ENCODE measurements at places on chromosomes 1 and 21.

DNA sequence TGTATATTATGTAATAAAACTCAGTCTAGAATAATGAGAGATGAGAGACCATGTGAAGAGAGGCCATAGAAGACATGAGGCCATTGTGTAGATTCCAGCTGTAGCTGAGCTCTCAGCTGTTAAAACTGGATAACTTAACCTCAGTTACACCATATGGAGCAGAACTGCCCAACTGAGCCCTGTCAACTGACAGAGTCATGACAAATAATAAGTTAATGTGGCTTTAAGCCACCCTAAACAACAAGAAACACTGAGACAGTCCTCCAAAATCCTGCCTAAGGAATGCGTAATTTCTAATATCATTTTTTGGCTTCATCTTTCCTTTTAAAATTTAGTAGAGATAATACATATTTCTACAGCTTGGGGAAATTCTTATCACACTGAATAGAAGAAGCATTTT lies 580.0 kb upstream of the RGS18 start:
- no peak for DNase-seq

- DNase-seq, result no peak
Measured at GRCh38 chr1:156508205-156508954, 7.8 kb upstream of the MEF2D start.

GRCh38 chr1:30275926-30276764 lies 447.2 kb downstream of the MATN1 start:
- DNase-seq, result no peak

- no peak for DNase-seq
Measured at GRCh38 chr1:241776911-241777310, 71.1 kb upstream of the EXO1 start.

DNA sequence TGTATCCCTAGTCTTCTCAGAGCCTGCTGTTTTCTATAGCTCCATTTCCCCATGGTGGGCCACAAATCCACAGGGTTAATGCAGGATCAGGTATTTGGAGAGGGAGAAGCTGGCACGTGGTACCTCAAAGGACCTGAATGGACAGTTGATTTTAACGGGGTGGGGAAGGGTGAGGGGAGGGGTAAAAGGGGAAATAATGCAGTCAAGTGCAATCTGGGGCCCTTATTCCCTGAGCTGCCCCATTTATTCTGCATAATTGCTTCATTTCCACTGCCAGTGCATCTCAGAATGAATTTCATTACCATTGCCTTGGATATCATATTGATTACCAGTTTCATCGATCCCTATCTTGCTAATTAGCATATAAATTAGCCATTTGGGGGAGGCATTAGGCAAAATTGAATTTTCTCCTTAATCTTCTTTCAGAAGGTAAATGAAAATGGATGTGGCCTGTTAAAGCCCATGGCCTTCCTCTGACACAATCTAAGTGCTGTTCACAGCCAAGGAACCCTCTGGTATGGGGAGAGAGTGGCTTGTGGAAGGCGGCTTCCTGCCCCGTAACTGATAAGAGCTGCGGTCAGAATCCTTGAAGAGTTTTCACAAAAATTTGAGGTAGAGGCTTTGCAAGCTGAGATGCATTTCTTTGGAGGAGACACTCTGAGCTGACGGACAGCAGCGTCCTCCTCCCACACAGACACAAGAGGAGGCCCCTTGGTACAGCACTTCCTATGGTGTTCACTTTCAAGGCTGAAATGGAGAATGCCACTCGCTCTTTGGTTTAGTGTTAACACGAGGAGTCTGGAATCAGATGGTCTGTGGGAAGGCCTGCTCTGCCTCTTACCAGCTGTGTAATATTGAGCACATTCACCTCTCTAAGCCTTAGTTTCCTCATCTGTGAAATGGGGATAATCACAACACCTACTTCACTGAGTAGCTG lies 34.4 kb downstream of the PHC2 start:
- no peak for DNase-seq

DNA sequence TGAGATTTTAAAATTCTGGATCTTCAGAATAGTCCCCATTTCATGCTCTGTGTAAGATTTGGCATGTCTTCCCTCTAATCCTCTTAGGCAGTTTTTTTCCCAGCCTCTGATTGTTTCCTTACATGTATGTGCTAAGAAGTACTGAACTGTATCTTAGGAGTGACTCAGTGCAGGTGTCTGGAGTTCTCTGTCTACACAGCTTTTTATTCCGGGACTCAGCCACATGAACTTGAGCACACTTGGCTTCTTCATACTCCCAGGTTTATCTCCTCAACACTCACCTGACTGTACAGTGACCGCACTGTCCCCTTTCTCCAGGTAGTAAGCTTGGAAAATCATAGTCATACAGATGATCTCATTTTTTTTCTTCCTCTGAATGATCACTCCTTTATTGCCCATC lies 50.7 kb downstream of the SYT14 start:
- DNase-seq, result no peak

DNA sequence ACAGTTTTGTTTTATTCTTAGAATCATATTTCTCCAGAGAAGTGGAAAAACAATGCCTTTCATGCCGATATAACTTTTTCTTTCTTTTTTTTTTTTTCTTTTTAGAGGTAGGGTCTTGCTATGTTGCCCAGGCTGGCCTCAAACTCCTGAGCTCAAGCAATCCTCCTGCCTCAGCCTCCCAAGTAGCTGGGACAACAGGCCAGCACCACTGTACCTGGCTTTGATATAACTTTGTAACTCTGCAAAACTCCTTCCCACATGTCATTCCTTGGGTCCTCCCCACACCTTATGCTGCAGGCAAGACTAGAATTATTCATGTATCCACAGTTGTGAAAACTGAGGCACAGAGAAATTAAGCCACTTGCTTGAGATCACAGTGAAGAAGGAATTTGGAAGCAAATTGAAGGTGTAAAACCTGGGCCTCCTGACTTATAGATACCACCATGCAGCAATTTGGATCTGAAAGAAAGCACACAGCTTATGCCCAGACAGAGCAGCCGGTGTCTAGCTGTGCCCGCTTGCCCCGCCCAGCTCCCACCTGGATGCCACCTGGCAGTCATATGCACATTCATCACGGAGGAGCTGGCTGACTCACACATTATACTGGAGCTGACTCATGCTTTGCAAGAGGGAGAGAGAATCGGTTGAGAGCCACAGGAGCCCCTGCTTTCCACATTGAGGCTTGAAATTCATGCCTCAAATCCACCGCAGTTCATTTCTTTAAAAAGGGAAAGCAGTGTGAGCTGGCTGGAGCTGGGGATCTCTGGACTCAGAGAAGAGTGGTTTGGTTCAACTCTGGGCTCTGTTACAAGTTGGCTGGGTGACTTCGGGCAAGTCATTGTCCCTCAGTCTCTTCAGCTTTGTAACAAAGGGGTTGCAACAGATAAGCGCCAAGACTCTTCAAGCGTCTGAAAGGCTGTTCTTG lies 8.3 kb upstream of the SLC2A1 start:
- peak; percentile 94 for DNase-seq

GRCh38 chr1:207112616-207113296 lies 8.7 kb downstream of the C4BPA start:
- DNase-seq, result no peak

DNA sequence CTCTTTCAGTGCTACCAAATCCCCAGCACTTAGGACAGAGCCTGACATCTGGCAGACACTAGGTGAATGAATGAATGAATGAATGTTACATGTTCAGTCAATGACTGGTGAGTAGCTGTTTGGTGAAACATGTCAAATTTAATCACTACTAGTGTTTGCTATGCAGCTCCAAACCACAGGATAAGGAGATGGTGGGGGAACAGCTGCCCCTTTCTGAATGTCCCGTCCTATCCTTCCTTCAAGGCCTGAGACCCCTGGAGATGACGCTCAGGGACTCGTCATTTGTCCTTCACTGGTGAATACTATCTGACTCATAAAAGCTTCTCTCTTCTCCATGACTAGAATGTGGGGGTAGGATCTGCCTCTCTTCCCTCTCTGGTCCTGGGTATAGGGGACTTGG lies 175.4 kb downstream of the HIVEP3 start:
- DNase-seq, result no peak

DNA sequence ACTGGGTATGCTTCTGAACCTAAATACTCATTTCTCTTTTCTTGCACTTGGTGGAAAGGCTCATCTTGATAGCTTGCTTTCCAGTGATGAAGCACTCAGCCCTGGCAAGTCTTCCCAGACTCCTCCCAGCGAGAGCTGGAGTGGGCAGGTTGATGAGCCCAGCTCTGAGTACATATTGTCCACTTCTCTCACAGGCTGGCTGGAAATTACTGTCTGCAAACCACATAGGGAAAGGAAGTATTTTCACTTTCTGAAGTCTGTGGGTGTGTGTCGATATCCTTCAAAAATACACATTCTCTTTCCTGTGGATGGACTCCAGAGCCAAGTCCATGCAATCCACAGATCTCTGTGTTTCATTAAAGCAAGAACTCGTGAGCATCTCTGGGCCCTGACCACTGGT lies 38.7 kb upstream of the CNTN2 start:
- no peak for DNase-seq

DNA sequence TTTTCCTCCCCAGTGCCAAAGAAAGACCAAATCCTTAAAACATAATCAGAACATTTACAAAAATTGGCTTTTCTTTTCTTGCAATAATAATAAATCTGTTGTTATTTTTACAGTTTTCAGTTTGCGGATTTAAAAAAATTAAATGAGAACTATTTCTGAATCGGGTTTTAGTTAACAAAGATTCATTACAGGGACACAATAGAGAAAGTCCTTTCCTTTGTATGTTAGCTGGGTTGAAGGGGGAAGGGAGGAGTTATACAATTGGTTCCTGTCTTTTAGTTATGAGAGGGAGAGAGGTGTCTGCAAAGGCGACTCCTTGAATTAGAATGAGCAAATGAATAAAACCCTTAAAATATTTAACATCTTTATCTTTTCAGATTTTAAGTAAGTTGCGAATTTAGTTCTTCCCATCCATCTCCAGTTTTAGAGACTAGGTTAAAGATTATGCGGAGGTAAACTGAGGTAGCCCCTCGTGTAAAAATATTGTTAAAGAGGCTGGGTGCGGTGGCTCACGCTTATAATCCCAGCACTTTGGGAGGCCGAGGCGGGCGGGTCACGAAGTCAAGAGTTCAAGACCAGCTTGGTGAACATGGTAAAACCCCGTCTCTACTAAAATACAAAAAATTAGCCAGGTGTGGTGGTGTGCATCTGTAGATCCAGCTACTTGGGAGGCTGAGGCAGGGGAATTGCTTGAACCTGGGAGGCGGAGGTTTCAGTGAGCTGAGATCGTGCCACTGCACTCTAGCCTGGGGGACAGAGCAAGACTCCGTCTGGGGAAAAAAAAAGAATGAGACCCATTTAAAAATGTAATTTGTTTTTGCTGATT lies 3.9 kb downstream of the SPEN start:
- DNase-seq, result no peak

DNA sequence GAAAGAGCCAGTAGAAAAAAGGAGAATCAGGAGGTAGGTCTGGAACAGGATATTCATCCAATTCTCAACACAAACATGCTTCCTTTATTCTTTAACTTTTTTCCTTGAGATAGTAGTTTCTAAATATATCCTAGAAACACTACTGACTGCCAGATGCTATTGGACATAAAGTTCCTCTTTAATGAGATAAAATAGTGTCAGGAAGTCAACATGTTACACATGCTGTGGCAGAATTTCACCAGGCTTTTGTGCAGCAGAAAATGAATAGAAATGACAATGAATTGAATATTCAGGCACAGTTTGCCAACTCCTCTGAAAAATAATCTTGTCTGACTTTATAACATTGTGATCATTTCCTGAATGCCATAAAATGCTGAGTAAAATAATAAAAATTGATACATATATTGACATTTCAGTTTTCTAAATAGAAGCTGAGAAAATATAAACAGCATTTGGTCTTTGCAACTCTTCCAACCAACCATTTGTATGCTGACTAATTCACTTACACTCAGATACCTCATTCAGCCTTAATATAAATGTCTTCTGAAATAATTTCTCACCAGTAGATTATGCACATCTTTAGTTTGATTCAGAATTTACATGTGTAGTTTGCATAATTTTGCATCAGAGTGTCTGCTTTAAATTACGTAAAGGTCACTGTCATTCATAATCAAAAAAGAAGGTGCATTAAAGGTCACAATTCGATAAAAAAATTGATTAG lies 486.1 kb upstream of the ADGRL2 start:
- DNase-seq, result no peak

GRCh38 chr1:147609358-147609757 lies 61.0 kb downstream of the ACP6 start:
- no peak for DNase-seq

- no peak for DNase-seq
Measured at GRCh38 chr1:226292874-226293552, 16.0 kb downstream of the LIN9 start.

- no peak for DNase-seq
Measured at GRCh38 chr1:3219791-3220467, 150.9 kb downstream of the PRDM16 start.

DNA sequence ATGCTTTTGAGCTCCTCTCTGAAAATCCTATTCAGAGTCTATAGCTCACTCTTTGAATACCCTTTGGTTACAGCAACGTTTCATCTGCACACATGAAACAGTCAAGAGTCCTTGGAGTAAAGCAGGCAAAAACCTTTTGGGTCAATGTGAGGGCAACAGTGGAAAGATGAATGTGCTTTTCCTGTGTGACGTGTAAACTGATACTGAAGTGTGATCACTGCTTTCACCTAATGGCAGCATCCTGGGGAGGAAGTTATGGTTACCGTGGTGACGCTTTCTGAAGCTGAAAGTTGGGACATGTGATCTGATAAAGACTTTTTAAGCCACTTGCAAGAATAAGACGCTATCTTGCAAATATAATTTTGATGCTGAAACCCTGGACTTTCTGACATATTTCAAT lies 160.0 kb downstream of the SEC16B start:
- DNase-seq, result no peak

GRCh38 chr1:27876341-27877114 lies 4.2 kb downstream of the THEMIS2 start:
- no peak for DNase-seq

DNA sequence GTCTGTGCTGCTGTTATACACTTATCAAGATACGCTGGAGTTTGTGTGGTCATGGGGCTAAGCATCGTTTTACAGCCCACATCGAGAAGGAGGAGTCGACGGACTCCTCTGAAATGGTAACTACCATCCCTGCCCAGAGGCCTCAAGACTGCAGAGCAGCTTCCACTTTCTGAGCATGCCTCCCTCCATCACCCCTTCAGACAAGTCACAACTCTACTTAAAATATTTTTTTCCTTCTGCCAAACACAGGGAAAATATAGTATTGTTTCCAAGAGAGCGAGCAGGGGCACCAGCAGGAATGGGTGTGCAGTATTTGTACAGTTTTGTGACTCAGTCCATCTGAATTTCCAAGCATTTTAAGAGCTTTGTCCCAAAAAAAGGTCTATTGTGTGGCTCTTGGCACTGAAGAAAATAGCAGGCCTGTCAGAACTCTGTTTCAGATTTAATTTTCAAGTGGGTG lies 14.1 kb downstream of the EVA1C start:
- no peak for DNase-seq

- DNase-seq, result peak; percentile 65
Measured at GRCh38 chr1:159205225-159205624, 550 bp downstream of the ACKR1 start.

- DNase-seq, result no peak
Measured at GRCh38 chr1:246679794-246680177, 44.4 kb upstream of the SCCPDH start.
